NCI-H1092 (cell line): ENCODE measurements at places on chromosomes 7 and 10.

- no peak for DNase-seq
Observed at GRCh38 chr7:148664324-148664723, 34.4 kb upstream of the CUL1 start.

GRCh38 chr7:134014935-134015334 is 112.2 kb upstream of the LRGUK start:
- DNase-seq, result no peak

DNA sequence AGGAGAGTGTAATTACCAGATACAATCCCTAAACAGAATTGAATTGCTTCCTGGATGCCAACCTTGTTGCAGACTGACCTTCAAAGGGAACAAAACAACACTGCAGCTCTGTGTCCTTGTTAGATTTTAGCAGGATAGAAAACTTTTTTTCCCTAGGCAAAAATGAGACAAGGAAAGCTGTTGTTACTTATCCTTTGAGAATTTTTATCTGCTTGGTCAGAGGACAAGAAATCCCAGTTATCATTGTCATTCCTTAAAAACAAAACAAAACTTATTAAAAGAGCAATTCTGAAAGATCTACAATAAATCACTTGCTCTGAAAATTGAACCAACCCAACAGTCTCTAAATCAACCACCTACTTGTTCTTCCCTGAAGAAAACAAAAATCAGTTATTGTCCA is 652.6 kb downstream of the REEP3 start:
- no peak for DNase-seq

DNA sequence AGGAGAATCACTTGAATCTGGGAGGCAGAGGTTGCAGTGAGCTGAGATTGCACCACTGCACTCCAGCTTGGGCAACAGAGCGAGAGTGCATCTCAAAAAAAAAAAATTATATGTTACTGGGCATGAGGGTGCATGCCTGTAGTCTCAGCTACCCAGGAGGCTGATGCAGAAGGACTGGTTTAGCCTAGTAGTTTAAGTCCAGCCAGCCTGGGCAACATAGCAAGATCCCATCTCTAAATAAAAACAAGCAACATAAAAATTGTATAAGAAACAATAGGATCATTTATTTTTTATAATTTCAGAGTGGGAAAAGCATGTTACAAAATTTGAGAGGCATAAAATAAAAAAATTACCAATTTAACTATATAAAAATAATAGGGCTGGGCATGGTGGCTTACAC is 15.5 kb upstream of the CCAR1 start:
- DNase-seq, result no peak

DNA sequence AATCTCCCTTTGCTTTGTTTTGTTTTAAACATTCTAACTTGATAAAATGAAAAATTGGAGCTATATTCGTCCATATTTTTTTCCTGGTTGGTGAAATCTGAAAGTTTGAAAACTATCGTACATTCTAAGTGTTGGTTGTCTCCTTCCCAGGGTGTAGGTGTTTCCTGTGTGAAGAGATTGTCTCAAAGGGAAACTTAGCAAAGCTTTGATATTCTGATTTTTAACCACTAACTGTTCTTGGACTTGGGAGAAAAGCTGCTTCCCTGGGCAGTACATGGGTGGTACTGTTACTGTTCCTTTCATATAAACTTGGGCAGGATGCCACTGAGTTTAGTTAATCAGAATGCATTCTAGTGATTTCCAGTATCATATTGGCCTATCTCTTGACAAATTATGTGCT is 253.5 kb upstream of the LRGUK start:
- DNase-seq, result no peak

DNA sequence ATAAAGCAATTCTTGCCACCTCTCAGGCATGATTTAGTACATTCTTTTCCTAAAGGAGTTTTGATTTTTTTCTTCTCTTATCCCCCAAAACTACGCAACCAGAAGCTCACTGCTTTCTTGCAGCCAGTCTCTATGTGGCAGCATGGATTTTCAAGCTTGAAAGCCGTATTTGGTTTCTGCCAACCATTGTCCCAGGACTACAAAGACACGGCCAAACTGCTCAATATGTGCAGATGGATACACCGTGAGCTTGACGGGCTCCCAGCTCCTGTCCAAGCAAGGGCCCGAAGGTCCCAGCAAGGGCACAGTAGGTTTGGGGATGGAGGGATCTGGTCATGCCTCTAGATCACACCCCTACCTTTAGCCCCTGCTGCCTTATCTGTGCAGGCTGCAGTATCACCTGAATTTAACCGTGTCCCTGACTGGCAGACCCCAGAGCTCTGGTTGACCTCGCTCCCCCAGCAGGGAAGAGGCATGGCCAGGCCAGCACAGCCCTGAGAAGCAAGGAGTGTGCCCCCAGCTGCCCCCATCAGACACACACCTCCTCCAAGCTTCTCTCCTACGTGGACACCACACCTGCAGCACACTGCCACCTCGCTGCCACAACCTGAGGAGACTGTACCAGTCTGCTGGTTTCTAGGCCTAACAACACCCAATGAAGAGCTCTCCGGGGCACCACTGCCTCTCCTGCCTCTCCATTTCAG is 86.8 kb downstream of the COBL start:
- DNase-seq, result no peak

- DNase-seq, result no peak
Observed at GRCh38 chr7:51240868-51241267, 75.7 kb downstream of the COBL start.

- DNase-seq, result no peak
Observed at GRCh38 chr10:111093741-111094380, 17.0 kb downstream of the ADRA2A start.

- no peak for DNase-seq
Observed at GRCh38 chr7:74138334-74138867, 35.8 kb upstream of the EIF4H start.

- DNase-seq, result no peak
Observed at GRCh38 chr10:75408509-75408875, 6.9 kb upstream of the ZNF503 start.

GRCh38 chr7:41507686-41508268 is 195.1 kb downstream of the INHBA start:
- no peak for DNase-seq

DNA sequence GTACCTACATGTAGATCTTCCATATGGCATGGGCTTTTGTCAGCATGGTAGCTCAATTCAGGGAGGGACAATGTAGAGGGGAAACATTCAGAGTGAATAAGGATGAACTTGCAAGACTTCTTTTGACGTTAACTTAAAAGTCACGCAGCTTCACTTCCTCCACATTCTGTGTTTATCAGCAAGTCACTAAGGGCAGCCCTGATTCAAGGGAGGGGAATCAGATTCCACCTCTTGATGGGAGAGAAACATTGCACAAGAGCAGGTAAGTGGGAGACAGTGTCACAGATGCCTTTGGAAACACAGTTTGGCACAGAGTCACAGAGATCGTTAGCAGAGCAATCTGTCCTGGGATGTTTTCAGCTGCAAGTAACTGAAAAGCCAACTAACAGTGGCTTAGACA is 26.2 kb downstream of the C10orf67 start:
- no peak for DNase-seq

DNA sequence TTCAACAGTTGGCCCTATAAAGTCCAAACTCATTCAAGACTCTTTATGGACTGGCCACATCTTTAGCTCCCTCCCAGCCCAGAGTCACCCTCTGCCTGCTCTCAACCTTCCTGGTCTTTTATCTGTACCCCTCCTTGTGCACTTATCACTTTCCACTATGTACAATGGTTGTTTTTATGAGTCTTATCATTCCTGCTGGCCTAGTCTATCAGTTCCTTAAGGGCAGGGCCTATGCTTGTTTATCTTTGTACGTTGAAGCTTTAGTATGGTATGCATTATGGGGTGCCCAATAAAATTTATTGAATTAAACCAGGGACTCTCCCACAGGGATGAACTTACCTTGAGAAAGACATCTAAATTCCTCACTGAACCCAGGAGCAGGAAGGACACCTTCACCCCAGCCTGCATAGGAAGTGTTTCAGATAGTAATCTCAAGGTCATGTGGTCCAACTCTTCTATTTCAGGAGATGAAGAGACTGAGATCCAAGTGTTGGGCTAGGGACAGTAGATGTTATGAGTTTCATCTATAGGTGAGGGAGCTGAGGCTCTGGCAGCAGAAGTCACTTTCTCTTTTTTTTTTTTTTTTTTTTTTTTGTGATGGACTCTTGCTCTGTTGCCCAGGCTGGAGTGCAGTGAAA is 13.3 kb upstream of the PDCD4 start:
- no peak for DNase-seq

- DNase-seq, result no peak
Observed at GRCh38 chr7:14071045-14071444, 81.6 kb upstream of the ETV1 start.

DNA sequence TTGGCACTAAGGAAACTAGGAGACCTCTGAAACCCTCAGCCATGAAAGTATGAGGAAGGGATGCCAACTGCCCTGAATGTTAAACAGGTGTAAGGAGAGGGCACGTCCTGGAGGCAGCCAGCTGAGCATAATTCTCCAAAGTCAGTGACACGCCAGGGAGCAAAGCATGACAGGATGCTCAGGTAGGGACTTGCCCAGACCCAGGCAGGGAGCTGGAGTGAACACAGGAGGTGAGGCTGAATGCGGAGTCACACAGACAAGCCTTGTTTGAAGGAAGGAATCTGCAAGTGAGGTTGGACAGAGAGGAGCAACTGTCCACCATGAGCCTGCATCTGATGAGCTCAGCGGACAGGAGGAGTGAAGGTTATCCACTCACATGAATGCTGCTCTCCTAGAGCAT is 41.5 kb downstream of the KLRG2 start:
- no peak for DNase-seq

- no peak for DNase-seq
Observed at GRCh38 chr7:111750228-111750627, 187.9 kb upstream of the IMMP2L start.

DNA sequence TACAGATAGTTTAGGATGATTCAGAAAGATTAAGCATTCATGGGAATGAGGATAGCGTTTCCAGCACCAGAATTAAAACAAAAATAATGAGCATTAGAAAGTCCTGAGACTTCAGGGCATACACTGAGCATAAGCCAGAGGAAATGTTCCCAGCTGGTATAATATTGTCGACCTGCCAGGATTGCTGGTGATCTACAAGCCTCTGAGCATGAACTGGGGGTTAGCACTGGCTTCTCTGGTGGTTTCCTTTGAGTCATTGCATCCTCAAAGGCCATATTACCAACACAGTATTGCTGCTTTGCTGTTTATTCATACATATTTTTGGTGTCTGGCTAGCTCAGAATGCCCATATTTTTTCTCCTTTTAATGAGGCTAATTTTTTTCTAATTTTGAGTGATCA is 10.7 kb upstream of the ATRNL1 start:
- no peak for DNase-seq

- no peak for DNase-seq
Observed at GRCh38 chr10:77072361-77072835, 565.2 kb downstream of the KCNMA1 start.

DNA sequence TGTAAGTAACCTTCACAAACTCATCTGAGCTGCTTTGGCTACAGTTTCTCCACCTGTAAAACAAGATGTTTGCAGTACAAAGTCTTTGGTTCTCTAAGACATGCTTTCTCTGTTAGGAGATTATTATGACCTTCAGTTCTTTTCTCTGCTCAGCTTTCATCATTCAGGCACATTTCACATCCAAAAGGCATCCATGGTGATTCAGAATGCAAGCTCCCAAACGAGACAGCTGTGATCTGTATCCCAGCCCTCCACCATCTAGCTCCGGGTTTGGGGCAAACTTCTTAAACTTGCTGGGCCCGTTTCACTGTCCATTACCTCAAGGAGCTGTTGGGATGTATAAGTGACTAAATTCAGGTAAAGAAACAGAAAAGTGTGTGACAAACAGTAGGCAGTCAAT is 95.8 kb upstream of the COL1A2 start:
- no peak for DNase-seq

- DNase-seq, result no peak
Observed at GRCh38 chr7:128404886-128405470, 4.8 kb downstream of the IMPDH1 start.

- no peak for DNase-seq
Observed at GRCh38 chr7:55191161-55191925, 172.5 kb downstream of the EGFR start.

DNA sequence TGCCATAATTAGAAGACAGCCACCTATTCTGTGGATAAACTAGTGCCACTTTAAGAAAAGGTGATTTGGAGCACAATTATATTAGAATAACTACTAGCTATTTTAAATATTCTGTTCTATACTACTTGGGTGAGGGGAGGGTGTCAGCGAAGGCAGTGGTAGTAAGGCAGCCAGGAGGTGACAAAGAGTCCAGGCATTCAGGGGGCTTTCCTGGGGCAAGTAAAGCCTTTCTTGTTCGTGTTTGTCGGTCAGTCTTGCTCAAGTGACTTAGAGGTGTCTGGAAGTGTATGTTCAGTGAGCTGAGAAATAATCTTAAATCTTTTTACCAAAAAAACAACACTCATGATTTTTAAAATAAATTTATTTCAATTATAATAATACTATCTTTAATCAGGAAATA is 34.4 kb downstream of the ADD3 start:
- no peak for DNase-seq

DNA sequence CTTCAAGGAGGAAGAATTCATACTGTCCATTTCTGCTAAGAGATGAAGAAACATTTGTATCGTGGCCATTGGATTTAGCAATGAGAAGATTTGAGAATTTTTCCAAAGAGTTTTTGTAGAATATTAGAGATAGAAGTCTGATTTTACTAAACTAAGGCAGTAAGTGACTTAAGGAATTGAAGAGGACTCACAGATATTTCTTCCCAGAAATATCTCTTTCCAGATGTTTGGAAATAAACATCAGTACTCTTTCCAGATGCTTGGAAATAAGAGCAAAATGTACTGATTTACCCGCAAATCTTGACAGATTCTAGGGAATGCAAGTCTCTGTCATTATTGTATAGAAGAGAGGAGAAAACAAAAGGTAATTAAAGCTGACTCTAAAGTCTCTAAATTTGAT is 91.3 kb downstream of the IMMP2L start:
- no peak for DNase-seq

GRCh38 chr7:90763108-90763507 is 167.0 kb downstream of the CDK14 start:
- DNase-seq, result no peak

DNA sequence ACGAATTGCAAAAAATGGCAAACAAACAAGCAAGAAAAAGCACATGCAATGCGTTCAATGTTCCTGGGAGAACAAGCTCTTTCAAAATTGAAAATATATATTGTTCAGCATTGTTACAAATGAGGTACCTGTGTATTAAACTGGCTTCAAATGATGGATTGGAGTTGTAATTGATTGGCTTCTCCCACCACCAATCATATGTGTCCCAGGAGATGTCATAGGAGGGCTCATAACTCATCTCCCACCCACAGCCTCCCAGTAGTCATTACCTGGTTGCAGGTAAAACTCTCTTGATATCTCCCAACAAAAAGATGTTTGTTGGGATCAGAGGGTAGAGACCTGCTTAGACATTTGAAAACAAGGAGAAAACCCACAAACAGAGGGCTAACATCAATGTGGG is 302.9 kb downstream of the BAMBI start:
- DNase-seq, result no peak

DNA sequence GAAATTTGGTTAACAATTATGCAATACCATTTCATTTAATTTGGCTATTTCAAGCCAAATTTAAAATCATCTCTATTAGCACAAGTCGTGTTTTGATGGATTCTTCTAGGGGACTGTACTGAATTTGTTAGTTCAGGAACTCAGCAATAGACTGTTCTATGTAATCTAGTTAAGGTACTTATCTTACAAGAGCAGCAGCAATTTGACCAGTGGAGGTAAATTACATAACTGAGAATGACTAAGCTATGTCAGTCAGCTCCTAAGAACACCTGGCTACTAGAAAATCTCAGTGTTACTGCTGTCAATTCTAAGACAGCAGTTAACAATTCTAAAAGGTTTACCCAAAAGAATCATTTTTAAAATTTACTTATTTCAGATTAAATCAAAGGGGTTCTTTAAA is 513.9 kb upstream of the ZWINT start:
- no peak for DNase-seq
